ENCODE measurements at places on chromosomes 16 and 17. TPM values are rescaled to one million over a fixed set of nuclear protein-coding genes. Genes with fewer than 3 reads are reported as not detected.

The CD300LG gene
- total RNA-seq, result 2.3 TPM

The WFDC1 gene
- 4.2 TPM for total RNA-seq

The DLX4 gene
- 0.13 TPM for total RNA-seq

The ETV4 gene
- total RNA-seq, result 9.4 TPM

The ADAP2 gene
- total RNA-seq, result 3.0 TPM

DNA sequence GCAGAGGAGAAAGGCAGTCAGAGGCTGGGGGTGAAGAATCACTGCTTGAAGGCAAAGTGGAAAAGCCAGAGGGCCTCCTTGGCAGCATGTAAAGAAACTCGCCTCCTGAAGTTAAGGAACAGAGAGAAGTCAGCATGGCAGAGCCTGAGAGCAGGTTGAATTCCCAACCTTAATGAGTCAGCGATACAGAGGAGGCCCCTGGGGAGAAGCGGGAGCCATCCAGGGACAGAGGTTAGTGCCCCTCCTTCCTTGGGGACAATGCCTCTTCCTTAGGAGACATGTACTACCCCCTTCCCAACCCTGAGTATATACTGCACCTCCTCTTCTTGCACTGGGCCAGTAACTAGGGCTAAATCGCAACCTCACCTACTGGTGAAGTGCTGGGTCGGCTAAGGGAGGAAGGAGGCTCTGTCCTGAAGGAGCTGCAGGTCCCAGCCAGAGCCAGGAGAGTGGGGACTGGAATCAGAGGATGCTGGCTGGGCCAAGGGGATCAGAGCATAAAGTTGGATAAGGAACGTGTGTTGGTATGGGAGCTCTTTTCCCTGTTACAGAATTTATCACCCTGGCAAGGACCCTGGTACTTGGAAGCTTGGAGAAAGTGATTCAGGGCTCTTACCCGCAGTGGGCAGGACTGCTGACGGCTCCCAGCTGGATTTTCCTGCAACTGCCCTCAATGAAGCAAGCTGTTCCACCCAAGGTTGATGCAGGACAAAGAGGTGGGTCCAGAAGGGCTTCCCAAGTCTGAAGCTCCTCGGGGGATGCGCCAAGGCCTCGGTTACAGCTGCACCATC is 5.4 kb upstream of the AANAT start:
- no peak for DNase-seq

GRCh38 chr17:80395402-80396151 is 19.4 kb upstream of the ENDOV start:
- DNase-seq, result no peak

GRCh38 chr17:46782250-46782953 is 36.1 kb downstream of the WNT3 start:
- no peak for DNase-seq

GRCh38 chr16:21227866-21228265 is 5.6 kb upstream of the ANKS4B start:
- DNase-seq, result no peak

- no peak for DNase-seq
Observed at GRCh38 chr17:79114458-79115301, 40.1 kb downstream of the ENGASE start.

GRCh38 chr16:25747160-25747758 is 55.5 kb downstream of the HS3ST4 start:
- no peak for DNase-seq

DNA sequence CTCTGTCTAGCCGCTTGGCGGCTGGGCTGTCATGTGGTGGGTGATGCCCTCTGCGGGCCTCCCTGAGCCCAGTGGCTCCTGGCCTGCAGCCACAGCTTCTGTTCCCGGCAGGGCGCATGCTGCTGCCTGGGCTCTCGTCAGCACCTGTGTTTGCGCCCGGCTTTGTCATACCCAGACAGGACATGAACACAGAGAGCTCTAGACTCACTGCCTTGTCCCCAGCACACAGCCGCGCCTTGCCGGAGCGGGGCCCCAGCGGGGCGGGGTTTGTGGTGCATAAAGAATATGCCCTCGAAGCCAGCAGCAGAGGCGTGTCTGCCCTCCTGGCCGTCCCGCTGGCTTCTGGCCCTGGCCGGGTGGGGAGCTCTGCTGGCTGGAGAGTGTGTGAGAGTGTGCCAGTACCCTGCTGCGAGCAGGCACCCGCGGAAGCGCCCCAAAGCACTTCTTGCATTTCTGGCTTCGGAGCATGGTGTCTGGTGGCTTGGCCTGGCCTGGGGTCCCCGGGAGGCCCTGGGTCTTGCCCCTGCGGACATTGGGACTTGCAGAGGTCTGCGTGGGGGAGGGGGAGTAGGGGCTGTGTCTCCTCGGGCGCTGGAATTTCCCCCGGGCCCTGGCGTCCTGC is 14.4 kb downstream of the ASPSCR1 start:
- no peak for DNase-seq
